NCI-H226 (cell line): ENCODE measurements at places on chromosomes 3 and 15.

DNA sequence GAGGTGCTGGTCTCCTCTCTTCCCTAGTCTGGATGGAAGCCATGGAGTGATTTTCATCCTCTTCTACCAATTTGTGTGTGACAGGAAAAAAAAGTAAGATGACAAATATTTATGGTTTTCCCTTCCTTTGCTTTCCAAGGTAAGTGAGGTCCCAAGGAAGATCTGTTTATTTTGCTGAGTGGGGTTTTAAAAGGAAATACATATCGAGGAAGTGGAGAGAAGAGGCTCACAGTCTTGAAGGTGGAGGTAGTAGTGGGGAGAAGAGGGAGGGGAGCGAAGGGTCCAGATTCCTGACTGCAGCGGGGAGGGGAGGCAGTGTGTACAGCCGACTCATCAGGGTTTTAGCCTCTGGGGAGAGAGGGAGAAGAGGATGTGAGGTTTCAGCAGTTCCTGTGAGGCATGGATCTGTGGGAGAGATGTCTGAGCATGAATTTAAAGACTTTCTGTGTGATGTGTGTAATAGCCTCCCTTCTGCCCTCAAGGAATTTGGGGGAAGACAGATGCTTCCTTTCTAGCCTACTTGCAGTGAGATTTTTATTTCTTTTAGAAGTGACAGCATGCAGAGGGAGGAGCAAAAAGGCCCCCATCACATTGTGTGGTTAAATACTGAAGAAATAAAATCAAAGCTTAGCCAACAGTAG lies 272.4 kb downstream of the THRB start:
- DNase-seq: peak; percentile 91

GRCh38 chr15:81113204-81113657 lies 20.8 kb upstream of the CFAP161 start:
- DNase-seq: no peak

GRCh38 chr3:10255835-10256234 lies 7.6 kb downstream of the TATDN2 start:
- no peak for DNase-seq

GRCh38 chr3:159640225-159640624 lies 348.4 kb upstream of the IL12A start:
- DNase-seq: no peak
